Mucosa of gallbladder (tissue), 1 donor: ENCODE measurements at places on chromosomes 11 and 22. TPM values are rescaled to one million over a fixed set of nuclear protein-coding genes. Genes with fewer than 3 reads are reported as not detected.

The IGSF9B gene
- total RNA-seq: 30.3 TPM

- no peak for DNase-seq
Measured at GRCh38 chr11:131817687-131818188, 447.3 kb downstream of the NTM start.

The TSGA10IP gene
- not detected for total RNA-seq

- peak; percentile 59 for DNase-seq
Measured at GRCh38 chr22:38802671-38803121, 8.8 kb upstream of the DNAL4 start.

- no peak for DNase-seq
Measured at GRCh38 chr22:31738566-31738965, 11.4 kb downstream of the PRR14L start.

The SCGB1D2 gene
- not detected for total RNA-seq

The LARGE2 gene
- 2.2 TPM for total RNA-seq

The RAG1 gene
- 2.6 TPM for total RNA-seq

The OR51B2 gene
- total RNA-seq: not detected

GRCh38 chr11:33698921-33699320 lies 1.7 kb downstream of the C11orf91 start:
- DNase-seq: no peak

DNA sequence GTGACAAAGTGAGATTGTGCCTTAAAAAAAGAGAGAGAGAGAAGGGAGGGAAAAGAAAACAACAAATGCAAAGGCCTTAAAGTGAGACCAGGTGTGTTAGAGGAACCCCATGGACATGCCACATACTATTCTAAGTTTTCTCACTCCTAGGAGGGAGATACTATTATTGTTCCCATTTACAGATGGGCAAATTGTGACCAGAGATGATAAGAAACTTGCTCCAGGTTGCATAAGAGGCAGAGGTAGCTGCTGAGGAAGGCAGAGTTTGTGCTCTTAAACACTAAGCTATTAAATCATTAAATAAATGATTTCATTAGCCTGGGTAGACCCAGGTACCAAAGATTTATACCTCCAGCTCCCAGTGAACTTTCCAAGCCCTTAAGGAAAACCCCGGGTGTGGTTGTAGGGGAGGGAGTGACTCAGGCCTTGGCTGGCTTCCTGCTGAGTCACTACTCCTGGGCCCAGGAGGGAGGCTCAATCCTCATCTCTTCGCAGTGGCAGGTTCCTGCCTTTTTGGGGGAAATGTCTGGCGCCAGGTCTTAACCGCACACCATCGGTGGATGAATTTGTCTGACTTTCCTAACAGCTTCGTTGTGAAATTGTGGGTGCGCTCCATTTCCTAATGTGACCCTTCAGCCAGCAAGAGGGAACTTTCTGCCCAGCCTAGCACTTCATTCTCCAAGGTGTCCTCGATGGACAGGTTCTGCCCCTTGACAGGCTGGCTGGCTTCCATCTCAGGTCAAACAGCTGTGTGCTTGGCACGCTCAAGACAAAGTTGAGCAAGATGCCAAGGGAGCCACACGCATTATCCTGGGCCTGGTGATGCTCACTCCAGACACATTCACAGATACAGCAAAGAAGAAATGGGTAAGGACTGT lies 33.4 kb upstream of the PTPRJ start:
- DNase-seq: peak; percentile 83

- no peak for DNase-seq
Measured at GRCh38 chr22:27087051-27087450, 429.7 kb downstream of the MIAT start.

DNA sequence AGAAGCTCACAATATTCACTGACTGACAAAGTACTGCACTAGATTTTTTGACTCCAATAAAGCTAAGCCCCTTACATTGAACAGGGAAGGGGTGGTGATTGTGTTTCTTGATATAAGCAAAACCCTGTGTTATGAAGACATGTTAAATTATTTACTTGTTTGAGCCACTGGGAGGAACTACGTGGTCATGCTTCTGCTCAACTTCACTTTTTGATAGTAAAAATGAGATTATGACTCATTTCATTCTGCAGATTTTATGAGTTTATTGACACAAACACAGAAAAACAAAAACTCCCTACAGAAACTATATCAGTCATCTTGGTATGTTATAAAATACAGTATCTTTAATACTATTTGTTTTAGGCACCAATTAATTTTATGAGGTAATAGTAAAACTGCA lies 124.7 kb downstream of the CADM1 start:
- no peak for DNase-seq

DNA sequence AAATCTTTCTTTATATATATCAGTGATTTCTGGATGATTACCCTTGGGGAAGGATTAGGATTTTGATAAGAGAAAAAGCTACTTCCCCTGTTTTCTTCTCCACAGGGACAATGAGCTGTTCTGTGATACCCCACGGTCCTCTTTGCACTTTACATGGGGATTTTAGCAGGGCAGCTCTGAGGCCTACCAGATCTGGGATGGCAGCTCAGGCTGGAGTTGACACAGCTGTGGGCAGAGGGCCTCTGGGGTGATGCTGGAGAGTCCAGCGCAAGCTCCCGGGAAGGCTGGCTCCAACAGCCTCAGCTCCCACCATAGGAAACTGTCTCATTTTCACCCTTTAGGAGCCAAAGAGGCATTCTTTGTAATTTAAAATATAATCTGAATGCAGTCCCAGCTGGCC lies 383.8 kb upstream of the NARS2 start:
- DNase-seq: no peak

DNA sequence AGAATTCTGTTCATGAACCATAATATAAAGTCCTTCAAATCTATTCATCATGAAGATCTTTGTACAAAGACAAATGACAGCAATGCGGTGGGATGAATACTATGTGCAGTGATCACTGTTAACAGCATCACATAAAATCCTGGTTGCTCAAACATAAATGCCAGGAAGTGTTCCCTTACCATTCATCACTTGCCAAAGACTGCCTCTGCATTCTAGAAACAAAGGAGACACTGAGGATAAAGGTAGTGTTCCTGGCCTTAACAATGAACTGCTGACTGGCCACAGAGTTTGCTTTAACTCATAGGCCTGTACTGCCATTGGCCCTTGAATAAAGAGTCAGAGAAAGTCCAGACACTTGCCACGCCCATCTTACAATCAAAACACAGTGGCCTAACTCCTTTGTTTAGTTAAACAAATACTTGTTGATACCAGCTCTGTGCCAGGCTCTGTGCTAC lies 29.5 kb downstream of the C2CD3 start:
- peak; percentile 22 for DNase-seq

The TEAD1 gene
- 88.8 TPM for total RNA-seq

DNA sequence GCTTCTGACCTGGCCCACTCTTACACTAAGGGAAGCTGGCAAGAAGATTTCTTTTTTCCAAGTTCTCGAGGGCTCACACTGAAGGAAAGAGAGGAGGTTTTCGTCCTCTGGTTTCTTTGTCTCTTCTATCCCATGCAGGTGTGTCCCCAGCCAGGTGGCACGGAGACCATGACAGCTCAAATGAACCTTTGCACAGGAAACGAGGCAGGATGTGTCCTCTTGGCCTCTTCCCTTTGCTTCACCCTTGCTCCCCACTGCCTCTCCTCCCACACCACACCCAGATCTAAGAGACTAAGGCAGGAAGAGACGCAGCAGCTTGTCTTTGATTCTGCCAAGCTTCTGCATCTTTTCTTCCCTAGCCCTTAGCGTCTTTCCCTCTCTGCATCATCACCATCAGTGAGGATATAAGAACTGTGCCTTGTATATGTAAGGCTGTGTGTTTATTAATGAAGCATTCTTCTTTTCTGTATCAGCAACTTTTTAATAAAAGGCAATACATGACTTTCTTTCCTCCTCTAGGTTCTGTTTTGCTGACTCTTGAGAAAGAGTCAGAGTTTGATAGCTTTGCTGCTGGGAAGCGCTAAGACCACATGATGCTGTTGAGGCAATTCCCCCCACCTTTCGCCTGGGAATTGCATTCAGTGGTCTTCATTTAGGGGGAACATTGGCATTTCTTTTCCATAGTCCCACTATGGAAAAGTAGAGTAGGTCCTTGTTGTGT lies 56.0 kb upstream of the PARVA start:
- no peak for DNase-seq

The APOA1 gene
- 23.3 TPM for total RNA-seq

- no peak for DNase-seq
Measured at GRCh38 chr11:1039481-1040427, 3.2 kb upstream of the MUC6 start.

The RFPL3 gene
- not detected for total RNA-seq

- DNase-seq: no peak
Measured at GRCh38 chr22:25348391-25348790, 129.0 kb downstream of the CRYBB2 start.

The MPPED1 gene
- total RNA-seq: not detected

DNA sequence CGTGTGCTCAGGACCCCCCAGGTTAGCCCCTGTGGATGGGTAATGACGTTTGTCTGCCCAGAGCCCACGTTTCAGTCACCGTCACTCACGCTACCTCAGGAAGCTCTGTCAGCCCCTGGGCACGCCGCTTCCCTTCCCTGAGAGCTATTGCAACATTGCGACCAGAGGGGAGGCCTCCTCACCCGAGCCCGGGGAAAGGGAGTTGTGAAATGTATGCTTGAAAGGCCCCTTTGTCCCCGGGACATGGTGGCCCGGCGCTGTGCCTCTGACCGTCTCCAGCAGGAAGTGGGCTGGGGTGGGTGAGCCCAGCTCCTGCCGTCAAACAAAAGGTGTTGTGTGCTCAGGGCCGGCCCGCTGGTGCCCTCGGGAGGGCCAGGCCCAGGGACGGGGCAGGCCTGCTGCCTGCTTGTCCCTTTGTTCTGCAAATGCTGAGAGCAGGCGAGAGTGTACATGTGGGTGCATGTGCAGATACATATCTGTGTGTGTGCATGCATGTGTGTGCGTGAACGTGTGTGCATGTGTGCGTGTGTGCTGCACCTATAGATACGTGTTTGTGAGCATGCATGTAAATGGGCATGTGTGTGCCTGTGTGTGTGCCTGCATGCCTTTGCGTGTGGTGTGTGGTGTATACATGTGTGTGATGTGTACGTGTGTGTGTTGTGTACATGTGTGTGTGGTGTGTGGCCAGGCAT lies 1125.0 kb downstream of the BRD1 start:
- DNase-seq: no peak

The DPP3 gene
- 61.2 TPM for total RNA-seq

- DNase-seq: no peak
Measured at GRCh38 chr11:72162891-72163492, 27.5 kb downstream of the FOLR3 start.

GRCh38 chr11:109077291-109077920 lies 344.6 kb upstream of the C11orf87 start:
- no peak for DNase-seq

DNA sequence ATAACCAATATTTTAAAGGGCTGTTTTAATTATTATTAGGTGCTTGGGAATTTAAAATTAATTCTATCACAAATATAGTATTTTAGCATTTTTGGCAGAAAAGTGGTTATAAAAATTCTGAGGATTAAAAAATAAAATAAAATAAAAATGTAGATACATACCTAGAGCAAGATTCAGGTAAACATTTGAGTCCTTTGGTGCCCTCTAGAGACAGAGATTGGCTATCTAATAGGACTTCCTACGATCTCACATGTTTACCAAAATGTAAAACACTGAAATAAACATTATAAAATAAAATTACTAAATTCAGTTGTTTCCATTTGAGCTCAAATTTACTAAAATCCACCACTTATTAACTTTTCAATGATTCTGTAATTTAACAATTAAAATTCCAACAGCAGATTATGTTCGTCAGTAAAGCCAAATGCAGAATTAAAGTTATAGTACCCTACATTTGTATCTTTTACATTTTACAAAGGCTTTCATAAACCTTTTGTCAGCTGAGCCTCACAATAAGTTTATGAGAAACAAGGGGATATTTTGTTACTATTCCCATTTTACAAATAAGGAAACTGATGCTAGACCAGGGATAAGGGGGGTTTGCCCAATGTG lies 27.7 kb downstream of the SLC36A4 start:
- no peak for DNase-seq

GRCh38 chr11:60769811-60770210 lies 13.1 kb downstream of the MS4A15 start:
- DNase-seq: no peak

The OR51I1 gene
- total RNA-seq: 0.23 TPM

DNA sequence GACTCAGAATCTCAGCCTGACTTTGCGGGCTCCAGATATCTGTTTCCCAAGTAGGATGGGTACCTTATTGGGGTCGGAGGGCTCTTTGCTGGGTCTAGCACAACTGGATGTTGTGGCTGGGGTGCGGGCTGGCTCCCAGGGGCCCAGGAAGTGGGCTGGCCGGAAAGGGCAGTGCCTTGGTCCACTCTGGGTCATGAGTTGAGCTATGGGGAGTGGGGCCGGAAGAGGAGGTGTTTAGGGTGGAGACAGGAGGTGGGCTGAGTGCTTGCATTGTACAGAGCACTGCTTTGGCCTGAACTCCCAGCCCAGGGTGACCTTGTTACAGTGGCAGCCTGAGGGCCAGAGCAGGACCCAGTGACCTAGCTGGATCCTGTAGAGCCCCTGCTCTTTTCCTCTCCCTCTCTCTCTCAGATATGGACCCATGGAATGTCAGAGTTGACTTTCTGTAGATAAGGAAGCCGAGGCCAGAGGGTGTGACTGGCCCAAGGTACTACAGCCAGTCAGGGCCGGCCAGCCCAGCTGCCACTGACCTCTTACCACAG lies 13.2 kb downstream of the PHLDB1 start:
- no peak for DNase-seq

DNA sequence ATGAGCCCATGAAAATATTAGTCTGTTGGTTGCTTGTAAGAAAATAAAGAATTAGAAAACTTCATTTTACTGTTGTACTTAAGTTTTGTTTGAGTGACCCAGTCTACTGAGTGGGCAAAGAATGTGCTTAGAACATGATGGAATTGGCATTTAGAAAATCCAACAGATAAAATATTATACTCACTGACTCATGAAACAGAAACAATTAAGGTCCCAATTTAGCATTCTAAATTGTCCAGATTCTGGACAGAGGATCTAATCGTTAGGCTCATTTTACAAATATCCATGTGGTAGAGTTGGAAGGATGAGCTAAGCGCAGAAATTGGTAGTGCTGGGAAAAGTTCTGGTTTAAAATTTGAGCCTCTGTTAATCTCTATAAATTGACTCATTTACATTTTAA lies 45.4 kb downstream of the METTL15 start:
- DNase-seq: no peak

GRCh38 chr22:31626427-31627150 lies 35.4 kb downstream of the PISD start:
- DNase-seq: no peak

The OR10D3 gene
- total RNA-seq: not detected

DNA sequence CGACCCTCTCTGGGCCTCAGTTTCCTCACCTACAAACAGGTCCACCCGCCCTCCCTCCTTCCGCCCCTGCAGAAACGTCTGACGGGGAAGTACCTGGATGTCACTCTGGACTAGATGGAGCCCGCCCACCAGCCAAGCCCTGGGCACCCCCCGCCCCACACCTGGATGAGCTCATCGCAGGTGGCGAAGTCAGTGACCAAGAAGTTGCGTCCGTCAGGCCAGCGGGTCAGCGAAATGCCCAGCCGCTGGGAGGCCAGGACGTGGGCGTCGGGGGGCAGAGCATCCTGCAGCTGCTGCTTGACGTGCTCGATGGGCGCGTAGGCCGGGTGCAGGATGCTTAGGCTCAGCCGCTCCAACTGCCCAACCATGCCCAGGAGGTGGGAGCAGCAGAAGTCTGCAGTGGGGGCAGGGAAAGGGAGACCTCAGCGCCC lies 897 bp downstream of the PNPLA5 start:
- DNase-seq: no peak

GRCh38 chr22:24519496-24519895 lies 24.4 kb downstream of the UPB1 start:
- DNase-seq: no peak

The GSTT4 gene
- total RNA-seq: not detected

The NRXN2 gene
- 8.1 TPM for total RNA-seq

GRCh38 chr22:18000441-18001039 lies 23.8 kb downstream of the MICAL3 start:
- no peak for DNase-seq
